Anterior cingulate cortex (tissue), 58 donors: ENCODE measurements at places on chromosomes 12 and 14.

GRCh38 chr14:76699209-76699938 lies 61.9 kb upstream of the VASH1 start:
- DNase-seq: no peak

GRCh38 chr12:62401631-62402030 lies 65.0 kb upstream of the MON2 start:
- no peak for DNase-seq

- no peak for DNase-seq
Observed at GRCh38 chr12:88383405-88383804, 196.9 kb downstream of the KITLG start.

DNA sequence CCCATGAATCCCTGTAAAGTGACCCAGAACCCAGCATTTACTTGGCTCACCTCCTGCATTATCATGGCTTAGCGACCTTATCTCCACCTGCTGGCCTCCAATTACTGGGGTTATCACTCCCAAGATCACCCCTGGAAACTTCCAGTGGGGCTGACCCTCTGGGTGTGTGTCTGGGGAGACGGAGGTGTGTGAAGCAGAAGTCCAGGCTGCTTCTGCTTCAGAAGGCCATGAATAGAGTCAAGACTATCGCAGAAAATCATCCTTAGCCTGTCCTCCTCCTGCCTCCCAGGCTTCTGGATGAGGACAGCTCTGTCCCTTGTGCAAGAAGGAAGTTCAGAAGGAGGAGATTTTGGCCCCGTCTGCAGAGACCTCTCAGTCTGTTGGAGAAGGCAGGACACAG lies 408 bp upstream of the KRT72 start:
- DNase-seq: no peak

- no peak for DNase-seq
Observed at GRCh38 chr14:91367173-91368171, 50.1 kb downstream of the CCDC88C start.
